NCI-H1092 (cell line): ENCODE measurements at places on chromosomes 2 and 18.

DNA sequence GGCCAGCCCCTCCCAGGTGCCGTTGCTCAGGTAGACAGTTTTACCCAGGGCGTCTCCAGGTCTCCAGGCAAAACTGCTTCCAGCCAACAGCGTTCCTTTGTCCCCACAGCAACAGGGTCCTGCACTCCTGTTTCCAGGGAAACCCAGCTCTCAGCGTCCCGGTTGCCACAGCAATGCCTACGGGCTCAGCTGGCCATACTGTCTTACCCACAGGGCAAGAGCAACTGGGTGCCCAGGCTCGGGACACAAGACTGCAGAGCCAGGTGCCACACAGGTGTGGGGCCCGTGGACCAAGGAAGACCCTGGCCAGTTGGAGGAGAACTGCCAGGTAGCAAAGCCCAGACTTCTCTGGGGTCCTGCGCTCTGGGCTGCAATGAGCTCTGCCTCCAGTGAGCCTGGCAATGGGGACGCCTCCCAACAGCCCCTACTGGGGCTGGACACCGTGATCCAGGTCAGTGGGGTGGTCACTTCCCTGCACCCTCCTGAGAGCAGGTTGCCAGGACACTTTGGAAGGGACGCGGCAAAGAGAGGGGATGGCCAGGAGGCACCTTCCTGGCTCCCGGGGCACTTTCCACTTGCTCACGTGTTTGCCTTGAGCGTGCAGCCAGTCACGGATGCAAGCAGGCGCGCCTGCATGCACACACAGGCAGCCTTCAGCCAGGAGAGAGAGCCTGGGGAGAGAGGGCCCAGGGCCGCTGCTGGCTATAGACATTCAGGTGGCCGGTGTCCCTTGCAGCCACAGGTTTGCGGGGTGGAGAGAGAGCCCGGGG lies at the start of gene CROCC2:
Gene CROCC2 (plus strand): TSS at position 196 of the 770 bp plus-strand sequence. CDS start 178 bp downstream, at position 374.
- DNase-seq = peak; percentile 6

- DNase-seq = no peak
Observed at GRCh38 chr18:43161528-43161927, 46.0 kb upstream of the RIT2 start.

DNA sequence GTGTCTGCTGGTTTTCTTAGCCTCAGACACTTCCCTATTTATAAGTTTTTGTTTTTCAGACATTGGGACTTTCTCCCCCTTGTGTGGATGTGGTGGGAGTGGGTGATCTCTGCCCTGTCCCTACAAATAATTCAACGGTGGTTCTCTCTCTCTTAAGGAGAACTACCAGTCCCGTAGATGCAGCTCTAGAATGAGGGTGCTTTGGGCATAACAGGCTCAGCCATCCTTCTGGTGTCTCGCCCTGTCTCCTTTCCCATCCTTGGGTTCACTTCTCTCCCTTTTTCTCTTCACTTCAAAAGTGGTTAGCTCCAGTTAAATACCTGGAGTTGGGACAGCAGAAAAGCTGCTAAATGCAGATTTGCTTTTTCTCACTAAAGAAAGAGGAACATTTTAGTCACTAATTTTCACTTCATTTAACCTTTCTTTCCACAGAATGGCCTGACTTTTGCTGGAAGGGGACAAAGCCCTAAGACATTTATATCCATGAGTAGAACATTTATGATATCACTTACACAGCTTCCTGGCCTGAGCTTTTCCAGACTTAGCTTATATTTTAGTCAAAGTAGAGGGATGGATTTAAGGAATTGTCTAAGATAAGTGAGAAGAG lies 121.2 kb upstream of the CXCR4 start:
- DNase-seq = no peak

- no peak for DNase-seq
Observed at GRCh38 chr2:64212801-64213321, 68.6 kb upstream of the PELI1 start.

- no peak for DNase-seq
Observed at GRCh38 chr18:24817587-24818371, 357.3 kb downstream of the HRH4 start.

- DNase-seq = no peak
Observed at GRCh38 chr2:71681626-71682025, 228.3 kb downstream of the DYSF start.

- DNase-seq = no peak
Observed at GRCh38 chr18:3251963-3252277, 4.3 kb downstream of the MYL12A start.

DNA sequence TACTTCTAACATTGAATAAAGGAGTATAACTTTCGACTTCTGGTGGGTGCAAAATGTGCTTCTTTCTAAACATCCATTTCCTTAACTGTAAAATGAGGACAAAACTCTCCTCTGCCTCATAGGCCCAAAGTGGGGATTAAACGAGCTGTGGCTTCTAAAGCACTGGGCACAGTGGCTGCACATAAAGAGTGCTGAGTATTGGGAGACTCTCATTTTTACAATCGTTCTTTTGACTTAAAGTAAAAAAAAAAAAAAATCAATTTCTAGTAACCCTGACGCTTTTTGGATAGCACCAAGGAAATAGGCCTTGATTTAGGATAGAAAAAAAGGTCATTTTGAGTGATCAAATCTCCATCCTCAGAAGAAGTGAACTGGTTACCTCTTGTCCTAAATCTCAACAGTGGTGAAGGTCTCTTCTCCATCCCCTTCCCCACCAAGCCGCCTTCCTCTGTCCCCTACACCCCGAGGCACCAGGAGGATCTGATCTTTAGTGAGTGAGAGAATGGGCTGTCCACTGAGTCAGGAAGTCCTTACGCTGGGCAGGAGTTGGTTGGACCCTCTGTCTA lies 161.6 kb downstream of the DDX1 start:
- DNase-seq = no peak

- DNase-seq = no peak
Observed at GRCh38 chr18:79851489-79851888, 53.8 kb downstream of the KCNG2 start.

DNA sequence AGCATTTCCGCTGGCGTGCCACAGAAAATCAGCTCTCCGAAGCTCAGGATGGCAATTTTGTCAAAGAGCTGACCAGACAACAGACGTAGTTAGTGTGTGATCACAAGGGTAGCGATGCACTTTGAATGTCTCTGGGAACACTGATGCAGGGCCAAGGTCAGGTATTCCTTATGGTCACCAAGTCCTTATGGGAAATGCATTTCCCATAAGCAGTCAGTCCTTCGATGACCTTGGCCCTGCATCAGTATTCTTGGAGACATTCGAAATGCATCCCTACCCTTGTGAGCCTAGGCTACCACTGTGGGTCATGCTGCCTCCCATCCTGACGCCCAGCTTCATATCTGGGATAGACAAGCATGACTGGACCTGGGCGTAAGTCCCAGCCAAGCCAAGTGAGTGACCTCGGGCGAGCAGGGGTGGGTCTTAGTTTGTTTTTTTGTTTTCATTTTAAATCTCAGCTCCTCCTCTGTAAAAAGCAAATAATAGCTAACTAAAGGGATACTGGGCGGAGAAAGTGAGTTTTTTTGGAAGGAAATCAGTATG lies 13.6 kb downstream of the ABCG5 start:
- no peak for DNase-seq

GRCh38 chr2:216922175-216922780 lies 62.4 kb upstream of the TNP1 start:
- DNase-seq = no peak

GRCh38 chr18:54964741-54965140 lies 5.5 kb upstream of the CCDC68 start:
- DNase-seq = no peak

DNA sequence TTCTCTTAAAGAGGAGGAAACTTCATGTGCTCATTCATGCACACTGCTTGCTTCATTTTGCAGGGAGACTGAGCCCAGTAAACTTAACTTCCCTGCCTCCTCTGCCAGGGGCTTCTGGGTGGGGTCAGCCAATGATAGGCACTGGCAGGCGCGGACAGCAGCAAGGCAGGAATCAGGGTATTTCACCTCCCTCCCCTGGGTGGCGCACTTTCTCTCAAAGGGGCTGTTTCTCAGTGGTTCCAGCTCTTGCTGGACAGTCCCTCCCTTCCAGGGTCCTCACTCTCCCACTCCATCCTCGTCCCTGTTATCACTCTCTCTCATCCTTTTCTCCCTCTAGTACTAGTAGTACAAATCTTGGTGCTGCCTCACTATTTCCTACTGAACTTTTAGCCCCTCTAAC lies 320.5 kb upstream of the ZNF521 start:
- DNase-seq = no peak

- DNase-seq = no peak
Observed at GRCh38 chr2:43391201-43391877, 164.9 kb upstream of the ZFP36L2 start.

DNA sequence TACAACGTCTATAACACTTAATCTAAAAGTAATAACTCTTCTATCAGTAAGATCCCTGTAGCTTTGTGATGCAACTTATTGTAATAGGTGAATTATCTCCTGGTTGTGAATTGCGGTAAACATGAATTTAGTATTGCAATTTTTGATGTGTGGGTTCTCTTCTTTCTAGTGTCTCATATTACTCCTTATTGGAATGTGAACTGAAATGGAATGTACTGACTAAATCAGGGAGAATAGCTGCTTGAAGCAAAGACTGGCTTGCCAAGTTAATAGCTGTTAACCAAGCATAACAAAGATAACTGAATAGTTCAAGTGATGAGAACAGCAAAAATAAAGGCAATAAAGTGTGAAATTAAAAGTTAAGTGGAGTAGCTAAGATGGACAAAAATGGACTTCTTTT lies 60.5 kb upstream of the TFPI start:
- no peak for DNase-seq

DNA sequence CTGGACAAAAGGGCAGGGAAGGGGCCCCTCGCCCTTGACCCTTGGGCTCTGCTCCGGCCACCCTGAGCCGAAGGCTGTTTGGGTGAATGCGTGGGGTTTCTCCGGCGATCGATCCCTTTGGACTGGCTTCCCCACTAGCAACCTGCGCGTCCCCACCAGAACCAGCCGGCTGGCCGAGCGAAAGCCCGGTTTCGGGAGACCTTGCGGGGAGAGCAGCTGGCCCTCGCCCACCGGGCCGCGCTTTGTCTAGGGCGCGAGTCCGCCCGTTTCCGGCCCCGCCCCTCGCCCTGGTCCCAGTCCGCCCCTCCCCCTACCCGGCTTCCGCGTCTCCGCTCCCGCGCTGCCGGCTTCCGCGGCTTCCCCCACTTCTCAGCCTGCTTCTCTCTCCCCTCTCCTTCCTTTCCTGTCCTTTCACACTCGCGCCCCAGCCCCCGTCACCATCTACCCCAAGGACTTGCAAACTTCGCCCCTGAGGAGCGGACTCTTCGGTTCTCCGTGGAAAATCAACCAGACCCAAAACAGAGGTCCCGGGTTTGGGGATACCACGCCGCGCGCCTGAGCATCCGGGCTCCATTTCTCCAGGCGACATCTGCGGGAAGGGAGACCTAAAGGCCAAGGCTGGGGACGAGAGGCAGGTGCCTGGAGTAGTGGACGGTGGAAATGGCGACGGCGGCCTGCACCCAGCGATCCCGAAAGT lies 48.0 kb upstream of the ATP6V1B1 start:
- DNase-seq = peak; percentile 77

GRCh38 chr2:159266554-159266953 lies 19.9 kb downstream of the WDSUB1 start:
- DNase-seq = no peak
